ENCODE measurements at places on chromosomes 7 and 10.

- no peak for DNase-seq
Observed at GRCh38 chr10:845526-845925, 86.0 kb downstream of the LARP4B start.

DNA sequence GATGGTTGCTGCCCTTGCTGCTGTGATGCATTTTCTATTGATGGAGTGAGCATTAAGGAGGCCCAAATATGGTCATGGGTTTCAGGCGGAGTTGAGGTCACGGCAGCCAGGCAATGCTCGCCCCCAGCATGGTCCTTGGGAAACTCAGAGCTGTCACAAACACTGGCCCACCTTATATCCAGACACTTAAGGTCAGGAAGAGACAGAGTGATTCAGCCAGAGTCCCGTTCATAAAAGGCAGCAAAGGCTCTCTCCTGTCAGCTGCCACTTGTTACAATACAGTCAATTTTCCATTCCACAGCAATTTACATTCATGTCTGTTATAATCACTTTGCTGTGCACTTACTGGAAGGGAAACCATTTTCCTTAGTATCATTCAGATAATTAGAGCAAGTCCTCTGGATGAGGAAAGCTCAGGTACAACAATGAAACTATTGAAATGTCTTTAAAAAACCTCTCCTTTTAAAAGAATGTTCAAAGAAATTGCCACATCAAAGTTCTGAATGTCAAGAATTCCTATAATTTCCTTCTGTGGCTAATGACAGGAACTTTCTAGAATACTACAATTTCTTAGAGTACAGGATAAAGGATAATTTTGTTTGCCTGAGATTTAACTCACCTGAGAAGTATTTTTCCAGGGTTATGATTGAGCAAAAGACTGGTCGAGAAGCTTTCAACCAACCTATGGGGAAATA is 14.8 kb upstream of the ANKRD1 start:
- DNase-seq, result peak; percentile 30

GRCh38 chr10:5665373-5666007 is 905 bp downstream of the ASB13 start:
- no peak for DNase-seq

GRCh38 chr10:5919568-5919967 is 29.5 kb downstream of the FBH1 start:
- no peak for DNase-seq

DNA sequence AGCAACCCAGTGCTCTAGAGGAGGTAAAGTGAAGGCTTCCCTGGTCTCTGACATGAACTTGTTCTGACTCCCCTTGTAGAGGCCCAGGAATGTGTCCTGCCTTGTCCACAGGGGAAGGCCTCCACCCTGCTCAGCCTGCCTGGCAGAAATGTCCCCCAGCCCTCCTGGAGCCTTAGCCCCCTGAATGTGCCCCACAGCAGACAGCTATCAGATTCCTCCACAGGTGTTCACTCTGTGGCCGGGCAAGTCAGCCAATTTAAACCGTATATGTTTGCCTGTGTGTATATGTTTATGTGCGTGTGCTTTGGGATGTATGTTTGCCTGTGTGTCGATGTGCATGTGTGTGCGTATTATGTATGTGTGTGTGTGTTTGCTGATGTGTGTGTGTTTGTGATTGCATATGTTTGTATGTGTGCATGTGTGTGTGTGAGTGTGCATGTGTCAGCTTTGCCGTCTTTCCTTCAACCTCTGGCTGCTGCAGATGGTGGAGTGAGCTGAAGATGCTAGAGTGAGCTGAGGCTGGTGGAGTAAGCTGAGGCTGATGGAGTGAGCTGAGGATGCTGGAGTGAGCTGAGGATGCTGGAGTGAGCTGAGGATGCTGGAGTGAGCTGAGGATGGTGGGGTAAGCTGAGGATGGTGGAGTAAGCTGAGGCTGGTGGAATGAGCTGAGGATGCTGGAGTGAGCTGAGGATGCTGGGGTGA is 68.9 kb upstream of the ANTXRL start:
- DNase-seq, result no peak

GRCh38 chr7:155144371-155144770 is 74.2 kb downstream of the HTR5A start:
- DNase-seq, result no peak

DNA sequence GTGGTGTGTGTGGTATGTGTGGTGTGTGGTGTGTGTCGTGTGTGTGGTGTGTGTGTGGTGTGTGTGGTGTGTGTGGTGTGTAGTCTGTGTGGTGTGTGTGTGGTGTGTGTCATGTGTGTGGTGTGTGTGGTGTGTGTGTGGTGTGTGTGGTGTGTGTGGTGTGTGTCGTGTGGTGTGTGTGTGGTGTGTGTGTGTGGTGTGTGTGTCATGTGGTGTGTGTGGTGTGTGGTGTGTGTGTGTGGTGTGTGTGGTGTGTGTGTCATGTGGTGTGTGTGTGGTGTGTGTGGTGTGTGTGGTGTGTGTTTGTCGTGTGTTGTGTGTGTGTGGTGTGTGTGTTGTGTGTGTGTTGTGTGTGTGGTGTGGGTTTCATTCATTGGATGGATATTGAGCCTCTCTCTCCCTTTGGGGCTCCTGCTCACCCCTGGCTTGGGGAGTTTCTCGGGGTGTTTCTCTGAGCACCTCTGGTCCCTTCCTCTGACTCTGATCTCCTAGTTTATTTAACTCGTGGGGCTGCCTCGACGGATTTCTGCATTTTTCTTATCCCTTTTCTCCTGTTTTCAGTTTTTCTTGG is 145.8 kb downstream of the DNAJB6 start:
- no peak for DNase-seq

DNA sequence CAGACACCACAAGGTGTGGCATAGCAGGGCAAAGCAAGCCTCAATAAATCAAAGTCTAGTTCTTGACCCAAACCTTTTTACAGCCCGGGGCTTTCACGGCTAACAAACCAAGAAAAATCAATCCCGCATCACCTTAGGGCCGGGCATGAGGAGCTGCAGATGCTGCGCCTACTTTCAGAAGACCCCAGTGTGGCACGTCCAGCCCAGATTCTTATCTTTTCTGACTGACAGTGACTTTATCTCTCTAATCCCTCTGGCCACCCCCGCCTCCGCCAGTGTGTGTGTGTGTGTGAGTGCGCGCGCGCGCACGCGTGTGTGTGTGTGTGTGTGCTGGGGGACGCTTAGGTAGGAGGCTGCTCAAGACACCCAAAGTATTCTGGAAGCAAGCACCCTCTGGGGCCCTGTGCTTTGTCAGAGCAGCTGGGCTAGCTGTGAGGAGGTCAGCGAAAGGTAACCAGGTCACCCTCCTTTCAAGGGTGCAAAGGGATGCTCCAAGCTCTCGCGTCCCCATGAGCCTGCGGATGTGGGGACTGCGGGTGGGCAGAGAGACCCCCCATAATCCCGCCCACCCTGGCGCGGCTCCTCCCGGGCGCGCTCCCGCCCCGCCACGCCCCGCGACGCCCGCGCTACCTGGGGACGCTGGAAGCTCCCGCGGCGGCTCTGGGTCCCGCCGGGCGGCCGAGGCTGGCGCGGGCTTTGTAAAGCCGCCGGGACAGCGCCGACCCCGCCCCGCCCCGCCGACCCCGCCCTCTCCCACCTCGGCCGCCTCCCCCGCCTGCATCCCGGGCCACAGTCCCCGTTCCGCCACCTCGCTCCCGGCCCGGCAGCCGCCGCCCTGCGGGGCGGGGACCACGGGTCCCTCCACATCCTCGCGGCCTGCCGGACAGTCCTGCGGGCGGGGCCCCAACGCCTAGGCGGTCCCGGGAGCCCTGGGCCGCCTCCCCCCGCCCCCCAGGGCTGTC is 57.1 kb upstream of the RHOBTB1 start:
- DNase-seq, result peak; percentile 88

DNA sequence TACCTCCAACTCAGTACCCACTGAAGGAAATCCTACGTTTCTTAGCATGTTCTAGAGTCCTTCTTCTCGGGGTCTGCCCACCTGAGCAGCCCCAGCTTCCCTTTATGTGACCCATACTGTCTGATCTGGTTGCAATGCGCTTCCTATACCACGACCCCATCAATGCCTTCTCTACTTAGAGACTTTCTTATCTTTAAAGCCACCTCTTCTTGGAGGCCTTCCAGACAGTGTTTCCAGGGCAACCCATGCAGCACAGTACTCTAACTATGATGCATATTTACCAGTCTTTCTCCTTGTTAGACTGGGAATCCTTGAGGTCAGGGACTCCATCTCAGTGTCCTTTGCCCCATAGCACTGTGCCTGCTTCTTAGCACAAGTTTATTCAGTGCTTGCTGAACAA is 54.5 kb upstream of the SLF2 start:
- DNase-seq, result no peak

- DNase-seq, result no peak
Observed at GRCh38 chr10:44926751-44927351, 15.7 kb downstream of the TMEM72 start.

DNA sequence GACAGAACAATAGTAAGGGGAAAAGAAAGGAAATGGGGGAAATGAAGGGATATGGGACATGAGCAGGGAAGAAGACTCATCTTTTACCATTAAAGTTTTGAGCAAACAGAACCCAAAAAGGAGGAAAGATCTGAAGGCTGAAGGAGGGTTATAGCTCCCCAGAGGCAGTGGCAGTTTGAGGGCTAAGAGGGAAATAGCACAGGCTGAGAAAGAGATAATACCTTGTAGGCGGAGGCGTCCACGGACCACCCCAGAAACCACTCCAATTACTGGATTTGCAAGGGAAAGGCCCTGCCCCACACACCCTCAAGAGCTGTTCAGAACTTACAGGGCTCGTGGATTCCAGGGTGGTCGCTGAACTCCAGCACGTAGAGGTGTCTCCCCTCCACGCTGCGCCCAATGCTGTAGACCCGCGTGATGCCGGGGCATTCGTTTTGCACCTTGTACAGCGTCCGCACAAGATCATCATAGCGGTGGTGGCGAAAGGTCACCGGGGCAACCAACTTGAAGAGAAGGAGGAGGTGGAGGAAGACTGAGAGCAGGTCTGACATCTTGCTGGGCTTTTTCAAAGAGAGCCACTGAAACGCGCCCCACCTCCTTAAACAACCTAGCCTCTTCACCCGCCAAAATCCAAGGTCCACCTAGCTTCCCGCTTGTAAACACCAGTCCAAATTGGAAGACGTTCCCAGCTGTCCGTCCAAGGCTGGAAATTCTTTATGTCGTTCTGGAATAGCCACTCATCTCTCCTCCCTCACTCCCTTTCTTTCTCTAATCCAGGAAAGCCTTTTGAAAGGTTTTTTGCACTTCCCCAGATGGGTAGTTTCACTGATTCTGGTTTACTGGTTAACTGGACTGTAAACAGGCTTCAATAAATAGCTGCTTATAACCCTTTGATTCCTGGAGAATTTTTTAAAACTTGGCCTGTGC is at the start of gene CPN1:
Gene CPN1, minus strand, starts transcription at position 795 of the 927 bp plus-strand sequence. Its CDS starts 244 bp downstream, at position 551.
- DNase-seq, result no peak

DNA sequence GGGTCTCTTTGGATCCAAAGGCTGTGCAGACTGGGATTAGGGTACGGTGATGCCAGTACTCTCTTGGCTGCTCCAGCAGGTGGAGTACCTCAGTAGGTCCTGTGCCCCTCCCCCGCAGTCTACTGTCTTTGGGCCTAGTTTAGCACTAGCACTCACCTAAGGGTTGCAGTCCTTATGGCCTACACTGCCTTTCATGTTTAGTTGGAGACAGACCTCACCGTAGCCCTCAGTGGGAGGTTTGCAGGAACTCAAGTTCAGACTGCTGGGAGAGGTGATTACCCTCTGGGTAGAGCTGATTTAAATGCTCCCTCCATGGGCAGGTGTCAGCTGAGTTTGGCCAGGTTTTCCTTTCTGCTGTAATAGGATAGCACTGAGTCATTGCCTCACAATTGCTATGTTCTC is 210.8 kb upstream of the TMEM196 start:
- no peak for DNase-seq
